ENCODE measurements at places on chromosomes 6 and 20. TPM values are rescaled to one million over a fixed set of nuclear protein-coding genes. Genes with fewer than 3 reads are reported as not detected.

The BHLHE23 gene
- not detected for total RNA-seq

The GRIK2 gene
- 0.34 TPM for total RNA-seq

The TULP1 gene
- total RNA-seq, result not detected

The TCF21 gene
- total RNA-seq, result not detected

The SCUBE3 gene
- 0.85 TPM for total RNA-seq

The PDE7B gene
- total RNA-seq, result 58.5 TPM

The PLEKHG1 gene
- 42.3 TPM for total RNA-seq

The MCM9 gene
- 18.1 TPM for total RNA-seq
